ENCODE measurements at places on chromosomes 11 and 22. TPM values are rescaled to one million over a fixed set of nuclear protein-coding genes. Genes with fewer than 3 reads are reported as not detected.

DNA sequence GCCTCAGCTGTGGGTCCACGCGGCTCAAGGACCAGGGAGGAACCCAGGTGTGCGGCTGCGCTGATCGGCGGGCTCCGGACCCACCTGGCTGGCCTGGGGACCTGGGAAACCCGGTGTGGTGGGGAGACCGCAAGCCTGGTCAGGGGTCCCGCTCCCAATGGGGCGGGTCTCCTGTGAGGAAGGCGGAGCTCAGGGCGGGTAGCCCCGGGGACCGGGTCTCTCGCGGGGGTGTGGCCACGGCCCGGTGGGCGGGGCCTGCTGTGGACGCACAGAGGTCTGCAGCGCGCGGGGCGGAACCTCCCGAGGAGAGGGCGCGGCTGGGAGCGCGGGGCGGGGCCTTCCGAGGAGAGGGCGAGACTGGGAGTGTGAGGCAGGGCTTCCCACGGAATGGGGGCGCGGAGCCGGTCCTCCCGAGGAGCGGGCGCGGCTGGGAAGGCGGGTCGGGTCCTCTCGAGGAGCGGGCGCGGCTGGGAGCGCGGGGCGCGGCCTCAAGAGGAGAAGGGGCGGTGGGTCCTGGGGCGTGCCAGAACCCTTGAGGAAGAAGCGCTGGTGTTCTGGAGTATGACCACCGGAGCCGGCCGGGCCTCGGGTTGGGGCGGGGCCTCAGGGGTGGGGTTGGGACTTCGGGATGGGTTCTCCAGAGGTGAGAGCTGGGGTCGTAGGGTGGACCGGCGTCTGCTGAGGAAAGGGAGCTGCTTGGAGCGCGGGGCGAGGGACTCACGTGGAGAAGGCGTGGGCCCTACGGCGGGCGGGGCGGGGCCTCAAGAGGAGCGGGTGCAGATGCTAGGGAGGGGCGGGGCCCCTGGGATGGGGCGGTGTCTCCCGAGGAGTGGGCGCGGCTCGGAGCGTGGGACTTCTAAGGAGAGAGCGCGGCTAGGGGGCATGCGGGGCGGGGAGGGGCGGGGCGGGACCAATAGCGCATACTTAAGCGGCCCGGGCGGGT lies 20.8 kb downstream of the DGCR6L start:
- DNase-seq, result peak; percentile 85

GRCh38 chr22:50444663-50445062 lies 30.2 kb downstream of the SBF1 start:
- peak; percentile 49 for DNase-seq

DNA sequence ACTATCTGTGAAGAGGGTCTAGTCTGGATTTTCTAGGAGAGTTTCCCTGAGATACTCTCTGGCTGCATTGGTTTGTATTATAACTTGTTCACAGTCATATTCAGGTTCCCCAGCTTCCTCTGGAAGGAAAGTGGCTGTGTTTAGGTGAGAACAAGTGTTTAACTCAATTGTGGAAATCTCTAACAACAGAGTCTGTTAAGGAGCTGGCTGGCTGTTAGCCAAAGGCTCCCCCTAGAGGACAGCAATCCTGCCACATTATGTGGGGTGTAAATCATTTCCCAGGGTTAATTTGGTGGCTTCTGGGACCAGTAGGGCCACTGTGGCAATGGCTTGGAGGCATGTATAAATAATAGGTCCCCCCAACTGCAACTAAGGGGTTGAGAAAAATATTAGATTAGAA lies 18.4 kb downstream of the MS4A6E start:
- DNase-seq, result peak; percentile 32

Gene OR4A16
- total RNA-seq, result not detected

Gene SMC1B
- total RNA-seq, result not detected

GRCh38 chr11:45872651-45873356 lies 12.6 kb upstream of the MAPK8IP1 start:
- peak; percentile 68 for DNase-seq

- no peak for DNase-seq
Measured at GRCh38 chr11:73384531-73384871, 8.3 kb downstream of the RELT start.

DNA sequence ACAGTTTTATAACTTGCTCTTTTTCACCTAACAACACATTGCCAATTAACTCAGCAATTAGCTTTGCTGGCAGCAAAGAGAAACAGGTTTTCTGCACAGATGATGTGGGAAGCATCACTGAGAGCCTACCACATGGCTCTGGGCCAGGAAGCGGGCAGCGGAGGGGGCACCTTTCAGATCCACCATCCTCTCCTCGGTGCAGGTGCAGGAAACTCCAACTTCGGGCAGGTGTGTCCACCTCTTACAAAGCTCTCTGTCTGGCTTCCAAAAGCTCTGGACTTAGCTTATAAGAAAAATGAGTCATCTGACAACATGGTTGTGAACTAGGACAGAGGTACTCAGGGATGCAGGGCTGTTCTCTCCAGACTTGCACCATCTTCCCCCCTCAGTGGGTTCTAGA lies 77.0 kb downstream of the RPS6KA4 start:
- no peak for DNase-seq

GRCh38 chr11:25159341-25159740 lies 662.5 kb downstream of the LUZP2 start:
- DNase-seq, result no peak

Gene TRIM49
- not detected for total RNA-seq

- no peak for DNase-seq
Measured at GRCh38 chr11:29200791-29201562, 815.9 kb downstream of the KCNA4 start.

Gene GRIA4
- not detected for total RNA-seq

All from body of pancreas (tissue), 4 donors.